ENCODE measurements at places on chromosomes 4 and X. TPM values are rescaled to one million over a fixed set of nuclear protein-coding genes. Genes with fewer than 3 reads are reported as not detected.

The CXCL13 gene
- total RNA-seq: not detected

The PABPC4L gene
- total RNA-seq: 2.0 TPM

The PRKG2 gene
- total RNA-seq: 0.82 TPM

The CSAG3 gene
- not detected for total RNA-seq

The PDE6B gene
- total RNA-seq: 0.39 TPM

The OTC gene
- total RNA-seq: not detected

The SCRG1 gene
- total RNA-seq: not detected

The ART3 gene
- 1.2 TPM for total RNA-seq

The ITIH6 gene
- under 0.01 TPM for total RNA-seq

The TMEM129 gene
- 49.5 TPM for total RNA-seq

The NDST3 gene
- total RNA-seq: not detected

The ALPK1 gene
- 9.9 TPM for total RNA-seq

The APLN gene
- 1,492 TPM for total RNA-seq

The GASK1B gene
- 46.6 TPM for total RNA-seq

The PTPN13 gene
- total RNA-seq: 10.5 TPM

The TEX13D gene
- not detected for total RNA-seq

The AKAP4 gene
- total RNA-seq: not detected

The FOXR2 gene
- total RNA-seq: not detected

The RASL11B gene
- total RNA-seq: 0.58 TPM

The SLC6A8 gene
- 17.3 TPM for total RNA-seq

The PPP2R2C gene
- 0.24 TPM for total RNA-seq

The TXK gene
- 0.87 TPM for total RNA-seq

The BLOC1S4 gene
- total RNA-seq: 20.7 TPM

The AKAP14 gene
- total RNA-seq: not detected

The HSFX4 gene
- total RNA-seq: not detected

The ATP5ME gene
- total RNA-seq: 199 TPM

The IQSEC2 gene
- total RNA-seq: 16.6 TPM

The CXCL9 gene
- total RNA-seq: not detected

The GJB1 gene
- total RNA-seq: not detected

The FGFBP1 gene
- total RNA-seq: not detected

The UGT2B10 gene
- total RNA-seq: not detected

The GPR50 gene
- total RNA-seq: not detected

The VSIG4 gene
- not detected for total RNA-seq

The CT45A10 gene
- total RNA-seq: not detected

The CYBB gene
- total RNA-seq: not detected

The WNK3 gene
- total RNA-seq: 1.1 TPM

The MAOB gene
- total RNA-seq: 0.19 TPM

The AREG gene
- 7.7 TPM for total RNA-seq

The MAGEC2 gene
- total RNA-seq: not detected

The SLC38A5 gene
- 8.3 TPM for total RNA-seq

The GYPE gene
- total RNA-seq: 0.29 TPM

The ZCCHC18 gene
- 1.1 TPM for total RNA-seq

The KLF8 gene
- total RNA-seq: 0.99 TPM

The PLAC8 gene
- total RNA-seq: 0.18 TPM

The KIF4A gene
- 6.3 TPM for total RNA-seq

The LONRF3 gene
- total RNA-seq: 5.2 TPM

The IRF2 gene
- total RNA-seq: 23.6 TPM

The JADE3 gene
- total RNA-seq: 9.9 TPM

The CLGN gene
- total RNA-seq: 7.6 TPM

The GLRA2 gene
- total RNA-seq: not detected

The DDX53 gene
- not detected for total RNA-seq

The SYTL4 gene
- total RNA-seq: 10.5 TPM

The CENPE gene
- 8.1 TPM for total RNA-seq

The EXOC1L gene
- not detected for total RNA-seq

The FNIP2 gene
- total RNA-seq: 25.2 TPM

The APOO gene
- 16.2 TPM for total RNA-seq

The CCDC110 gene
- 0.41 TPM for total RNA-seq

The SLC10A4 gene
- total RNA-seq: not detected

The NR0B1 gene
- total RNA-seq: not detected
